ENCODE measurements at places on chromosomes 5 and 9.

GRCh38 chr5:157398305-157398704, 61.7 kb upstream of the NIPAL4 start:
- no peak for DNase-seq

GRCh38 chr5:131379723-131380122, 115.9 kb downstream of the CDC42SE2 start:
- DNase-seq, result no peak

DNA sequence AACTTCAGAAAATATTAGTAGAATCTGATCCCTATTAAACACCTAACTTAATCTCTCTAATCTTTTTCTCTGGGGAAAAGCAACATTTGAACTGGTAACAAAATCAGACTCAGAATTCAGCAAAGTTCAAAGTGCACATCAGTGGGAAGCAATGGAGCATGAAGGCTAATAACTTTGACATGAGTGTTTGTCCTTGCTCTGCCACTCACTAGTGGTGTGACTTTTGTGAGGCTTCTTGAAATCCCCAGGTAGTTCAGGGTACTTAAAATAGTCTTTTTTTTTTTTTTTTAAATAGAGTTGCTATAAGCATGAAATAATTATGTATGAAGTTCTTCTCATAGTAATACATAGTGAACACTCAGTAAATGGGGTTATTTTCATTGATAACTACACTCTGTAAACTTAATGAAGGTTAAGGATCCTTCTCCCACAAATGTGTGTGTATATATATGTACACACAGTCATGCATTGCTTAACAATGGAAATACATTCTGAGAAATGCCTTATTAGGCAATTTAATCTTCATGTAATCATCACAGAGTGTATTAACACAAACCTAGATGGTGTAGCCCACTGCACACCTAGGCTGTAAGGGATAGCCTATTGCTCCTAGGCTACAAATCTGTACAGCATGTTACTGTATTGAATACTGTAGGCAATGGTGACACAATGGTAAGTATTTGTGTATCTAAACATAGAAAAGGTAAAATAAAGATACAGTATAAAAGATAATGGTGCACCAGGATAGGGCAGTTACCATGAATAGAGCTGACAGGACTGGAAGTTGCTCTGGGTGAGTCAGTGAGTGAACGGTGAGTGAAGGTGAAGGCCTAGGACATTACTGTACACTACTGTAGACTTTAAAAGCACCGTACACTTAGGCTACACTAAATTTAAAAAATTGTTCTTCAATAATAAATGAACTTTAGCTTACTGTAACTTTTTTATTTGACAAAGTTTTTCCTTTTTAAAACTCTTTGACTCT, 73.3 kb upstream of the HMHB1 start:
- DNase-seq, result no peak

DNA sequence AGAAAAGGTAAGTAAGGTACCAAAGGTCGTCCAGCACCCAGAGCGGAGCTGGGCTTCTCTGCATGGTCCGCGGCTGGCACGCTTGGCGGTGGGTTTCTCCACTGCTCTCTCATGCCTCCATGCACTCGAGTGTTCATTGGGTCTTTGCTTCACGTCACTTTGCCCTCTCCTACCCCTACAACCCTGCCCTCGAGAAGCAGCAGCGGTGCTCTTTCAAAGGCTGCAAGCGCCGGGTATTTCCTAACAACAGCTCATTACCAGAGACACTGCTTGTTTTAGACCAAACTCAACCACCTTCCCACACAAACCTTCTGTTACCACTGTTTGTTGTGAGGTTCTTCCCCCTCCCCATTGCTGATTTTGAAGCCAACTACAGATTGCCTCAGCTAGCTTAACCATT, 21.5 kb upstream of the ZBTB34 start:
- DNase-seq, result no peak

DNA sequence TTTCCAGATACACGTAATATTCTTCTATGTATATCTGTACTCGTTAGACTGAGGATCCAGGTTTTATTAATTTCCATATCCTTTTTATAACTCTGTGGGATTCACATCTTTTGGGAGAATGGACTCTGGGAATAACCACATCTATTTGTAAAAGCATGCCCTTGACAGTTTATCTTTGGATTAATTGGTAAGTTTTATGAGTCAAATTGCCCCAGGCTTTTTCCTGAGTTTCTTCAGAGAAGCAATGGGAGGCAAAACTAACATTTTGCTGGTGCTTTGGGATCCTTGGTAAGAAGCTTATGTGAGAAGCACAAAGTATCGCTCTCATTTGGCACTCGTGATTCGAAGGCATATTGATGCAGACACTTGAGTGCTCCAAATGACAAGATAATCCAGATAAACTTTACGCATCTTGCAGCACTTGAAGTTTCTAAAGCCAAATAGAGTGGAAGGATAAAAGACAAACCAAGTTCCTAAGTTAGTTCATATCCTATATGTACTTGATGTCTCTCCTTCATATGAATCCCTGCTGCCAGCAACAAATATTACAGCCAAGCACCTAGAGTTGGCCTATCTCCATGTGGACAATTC, 324.7 kb downstream of the TLE4 start:
- no peak for DNase-seq

- DNase-seq, result no peak
Measured at GRCh38 chr9:98445576-98445975, 190.1 kb upstream of the TBC1D2 start.

DNA sequence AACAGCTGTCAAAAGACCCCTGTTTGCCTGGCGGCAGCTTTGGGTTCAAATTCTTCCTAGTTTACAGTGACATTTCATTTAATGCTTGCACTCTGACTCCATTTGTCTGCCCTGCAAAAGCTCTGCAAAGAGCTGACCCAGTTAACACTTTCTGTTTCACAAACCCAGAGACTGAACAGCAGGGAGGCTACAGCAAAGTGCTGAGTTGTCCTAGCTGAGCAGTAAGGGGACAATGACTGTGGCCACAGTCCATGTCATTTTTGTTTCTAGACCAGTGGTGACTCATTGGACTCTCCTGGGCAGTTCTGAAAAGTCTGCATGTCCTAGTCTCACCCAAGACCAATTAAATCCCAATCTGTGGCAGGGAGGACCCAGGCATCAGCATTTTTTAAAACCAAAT, 994.8 kb upstream of the WWC1 start:
- no peak for DNase-seq

DNA sequence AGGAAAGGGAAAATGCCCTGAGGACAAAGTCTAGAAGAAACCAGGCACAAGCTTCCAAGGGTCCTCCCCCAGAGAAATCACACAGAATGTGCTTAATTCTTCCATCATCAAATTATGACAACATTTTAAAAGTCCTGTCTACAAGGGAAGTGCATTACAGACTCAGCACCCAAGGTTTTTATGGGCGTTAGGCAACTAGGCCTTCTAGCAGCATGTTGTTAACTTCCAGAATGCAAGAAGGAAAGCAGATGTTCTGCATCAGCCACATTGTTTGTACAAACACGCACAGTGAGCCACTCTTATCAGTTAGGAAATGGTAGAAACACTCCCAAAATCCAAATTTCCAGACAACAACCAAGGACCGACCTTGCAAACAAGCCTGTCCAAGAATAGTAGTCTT, 26.5 kb downstream of the SMC5 start:
- no peak for DNase-seq

- DNase-seq, result no peak
Measured at GRCh38 chr5:178083922-178084321, 29.4 kb upstream of the N4BP3 start.

GRCh38 chr9:37410969-37411785, 11.3 kb upstream of the GRHPR start:
- no peak for DNase-seq

- DNase-seq, result no peak
Measured at GRCh38 chr5:102629827-102630605, 125.1 kb upstream of the PAM start.

- DNase-seq, result no peak
Measured at GRCh38 chr9:129410226-129410625, 210.7 kb downstream of the C9orf50 start.

GRCh38 chr5:88670461-88670860, 212.5 kb downstream of the MEF2C start:
- DNase-seq, result no peak
